ENCODE measurements at places on chromosomes 16 and 17.

DNA sequence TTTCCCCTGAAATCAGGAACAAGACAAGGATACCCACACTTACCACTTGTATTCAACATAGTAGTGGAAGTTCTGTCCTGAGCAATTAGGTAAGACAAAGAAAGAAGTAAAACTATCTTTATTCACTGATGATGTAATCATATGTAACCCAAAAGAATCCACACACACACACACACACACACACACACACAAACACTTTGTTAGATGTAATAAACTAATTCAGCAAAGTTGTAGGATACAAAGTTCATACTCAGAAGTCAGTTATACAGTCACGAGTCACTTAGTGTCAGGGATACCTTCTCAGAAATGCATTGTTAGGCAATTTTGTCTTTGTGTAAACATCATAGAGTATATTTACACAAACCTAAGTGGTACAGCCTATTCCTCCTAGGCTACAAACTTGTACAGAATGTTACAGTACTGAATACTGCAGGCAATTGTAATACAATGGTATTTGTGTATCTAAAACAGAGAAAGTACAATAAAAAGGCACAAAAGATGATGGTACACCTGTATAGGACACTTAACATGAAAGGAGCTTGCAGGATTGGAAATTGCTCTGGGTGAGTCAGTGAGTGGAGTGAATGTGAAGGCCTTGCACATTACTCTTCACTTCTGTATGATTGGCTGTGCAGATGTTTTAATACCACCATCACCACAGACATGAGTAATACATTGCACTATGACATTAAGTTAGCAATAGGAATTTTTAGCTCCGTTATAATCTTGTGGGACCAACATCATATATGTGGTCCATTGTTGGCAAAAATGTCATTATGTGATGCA is 370.1 kb downstream of the ZFHX3 start:
- DNase-seq: no peak

DNA sequence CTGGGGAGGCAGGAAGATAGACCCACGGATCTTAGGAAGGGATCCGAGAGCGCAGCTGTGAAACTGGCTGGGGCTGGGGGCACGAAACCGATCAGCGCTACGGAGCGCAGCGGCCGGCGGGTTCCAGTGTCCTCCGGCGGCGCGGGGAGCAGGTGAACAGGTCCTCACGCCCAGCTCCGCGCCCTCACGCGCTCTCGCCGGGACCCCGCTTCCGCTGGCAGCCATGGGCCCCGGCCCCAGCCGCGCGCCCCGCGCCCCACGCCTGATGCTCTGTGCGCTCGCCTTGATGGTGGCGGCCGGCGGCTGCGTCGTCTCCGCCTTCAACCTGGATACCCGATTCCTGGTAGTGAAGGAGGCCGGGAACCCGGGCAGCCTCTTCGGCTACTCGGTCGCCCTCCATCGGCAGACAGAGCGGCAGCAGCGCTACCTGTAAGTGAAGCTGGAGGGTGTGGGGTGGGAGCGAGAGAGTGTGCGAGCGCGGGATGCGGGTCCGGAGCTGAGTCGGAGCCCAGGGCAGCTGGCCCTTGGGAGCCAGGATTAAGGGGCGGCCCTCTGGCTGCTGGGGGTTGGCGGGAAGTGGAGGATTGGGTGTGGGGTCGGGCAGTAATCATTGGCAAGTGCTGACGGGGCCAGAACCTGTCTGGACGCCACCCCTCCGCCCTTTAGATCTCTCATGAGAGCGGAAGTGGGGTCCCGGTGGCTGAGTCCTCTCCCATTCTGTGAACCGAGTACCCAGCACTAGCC is 479 bp downstream of the ITGA3 start:
- peak; percentile 71 for DNase-seq

DNA sequence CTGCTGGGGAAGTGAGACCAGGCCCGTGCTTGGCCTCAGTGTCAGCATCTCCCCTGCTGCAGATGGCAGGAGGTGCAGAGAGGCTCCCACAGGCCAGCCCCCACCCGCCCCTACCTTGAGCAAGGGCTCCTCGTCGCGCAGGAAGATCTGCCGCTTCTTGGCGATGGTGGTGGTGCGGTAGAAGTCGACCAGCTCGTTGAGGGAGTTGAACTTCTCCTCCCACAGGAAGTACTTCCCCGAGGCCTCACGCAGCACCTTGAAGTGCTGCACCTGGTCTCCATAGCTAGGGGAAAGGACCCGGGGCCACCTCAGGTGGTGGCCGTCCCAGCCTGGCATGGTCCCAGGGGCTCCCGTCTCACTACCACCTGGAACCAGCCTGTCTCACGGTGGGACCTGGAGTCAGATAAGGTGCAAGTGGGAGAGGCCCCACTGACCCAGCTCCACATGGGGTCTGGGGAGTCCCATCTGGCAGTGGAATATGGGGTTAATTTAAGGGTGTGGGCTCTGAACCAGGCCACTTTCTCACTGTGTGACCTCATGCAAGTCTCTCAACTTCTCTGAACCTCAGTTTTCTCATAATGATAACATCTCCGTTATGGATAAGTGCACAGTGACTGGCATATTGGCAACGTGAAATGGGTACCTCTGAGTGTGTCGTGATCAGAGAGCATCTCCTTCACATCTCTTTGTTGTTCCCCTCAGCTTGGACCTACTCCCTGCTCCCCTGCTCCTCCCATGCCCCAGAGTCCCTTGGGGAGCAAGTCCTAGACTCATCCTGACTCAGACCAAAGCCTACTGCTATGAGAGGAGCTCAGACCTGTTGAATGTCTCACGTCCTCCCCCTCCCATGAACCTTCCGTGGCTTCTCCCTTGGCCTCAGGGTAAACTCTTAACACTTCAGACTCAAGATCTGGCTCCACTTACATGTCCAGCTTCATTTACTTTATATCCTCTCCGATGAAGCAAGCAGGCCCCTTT is 19.8 kb upstream of the FAM83G start:
- DNase-seq: no peak

DNA sequence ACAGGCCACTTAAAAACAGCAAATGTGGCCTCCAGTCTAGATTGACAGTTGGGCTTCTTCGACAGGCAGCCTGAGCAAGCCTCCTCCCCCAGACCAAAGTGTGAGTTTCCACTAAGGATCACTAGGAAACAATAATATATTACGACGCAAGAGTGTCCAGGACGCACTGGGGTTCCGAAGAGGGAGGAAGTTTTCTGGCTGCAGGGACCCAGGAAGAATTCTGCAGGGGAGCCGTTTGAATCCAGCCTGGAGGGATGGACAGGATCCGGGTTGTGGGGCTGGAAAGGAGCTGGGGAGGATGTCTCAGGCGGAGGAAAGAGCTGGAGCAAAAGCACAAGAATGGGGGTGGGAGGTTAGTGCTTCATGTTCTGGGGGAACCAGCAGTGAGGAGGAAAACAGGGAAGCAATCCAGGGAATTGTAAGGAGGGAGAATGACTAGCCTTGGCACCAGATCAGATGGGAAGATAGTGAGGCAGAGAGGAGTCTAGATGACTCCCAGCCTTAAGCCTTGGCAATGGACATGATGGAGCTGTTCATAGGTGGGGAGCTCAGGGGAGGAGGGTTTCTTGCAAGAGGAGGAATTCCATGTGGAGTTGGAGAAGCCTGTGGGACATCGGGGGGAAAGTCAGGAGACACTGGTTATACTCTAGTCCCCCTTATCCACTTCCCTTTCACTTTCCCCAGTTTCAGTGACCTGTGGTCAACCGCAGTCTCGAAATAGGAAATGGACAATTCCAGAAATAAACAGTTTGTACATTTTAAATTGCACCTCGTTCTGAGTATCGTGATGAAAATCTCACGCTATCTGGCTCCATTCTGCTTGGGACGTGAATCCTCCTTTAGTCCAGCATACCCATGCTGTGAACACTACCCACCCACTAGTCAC is 26.6 kb downstream of the NGFR start:
- DNase-seq: peak; percentile 54

DNA sequence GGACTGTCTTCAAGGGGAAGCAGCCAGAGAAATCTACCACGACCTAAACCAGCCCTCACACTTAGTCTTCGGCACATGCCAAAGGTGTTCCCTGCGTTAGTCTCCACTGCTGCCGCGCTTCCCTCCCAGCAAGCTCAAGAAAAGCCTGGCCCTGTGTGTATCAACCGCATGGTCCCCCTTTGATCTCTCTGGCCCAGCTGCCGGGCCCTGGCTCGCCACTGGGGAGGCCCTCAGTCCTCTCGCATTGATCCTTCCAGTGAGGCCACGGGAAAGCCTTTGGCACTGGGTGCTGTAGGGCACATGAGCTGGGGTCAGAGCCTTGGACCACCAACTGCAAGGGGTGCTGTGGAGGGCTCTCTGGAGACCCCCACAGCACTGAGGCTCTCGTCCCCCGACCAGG is 29.6 kb upstream of the KLHDC4 start:
- no peak for DNase-seq

Data from left hindlimb (tissue), 1 donor.